ENCODE measurements at places on chromosomes 12 and 14.

- DNase-seq, result no peak
Measured at GRCh38 chr14:23141706-23142444, 22.8 kb upstream of the CEBPE start.

GRCh38 chr12:96503976-96504375 is 14.6 kb downstream of the CFAP54 start:
- DNase-seq, result no peak

DNA sequence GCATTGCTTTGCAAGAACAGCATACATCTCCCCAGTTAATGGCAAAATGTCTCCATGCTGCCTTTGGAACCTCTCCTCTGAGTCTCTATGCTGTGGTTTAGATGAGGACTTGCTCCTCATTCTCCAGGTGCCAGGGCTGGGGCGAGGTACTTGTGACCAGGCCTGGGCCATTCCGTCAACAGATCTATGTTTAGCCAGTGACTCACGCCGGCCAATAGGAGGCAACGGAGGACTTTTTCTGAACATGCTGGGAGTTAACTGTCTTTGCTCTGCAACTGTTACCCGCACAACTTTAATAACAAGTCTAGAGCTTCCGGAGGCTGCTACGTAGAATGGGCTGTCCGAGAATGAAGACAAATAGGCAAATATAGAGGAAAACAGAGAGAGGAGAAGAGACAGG is 214.2 kb downstream of the GLT1D1 start:
- no peak for DNase-seq

- no peak for DNase-seq
Measured at GRCh38 chr12:27517546-27517945, 6.5 kb upstream of the PPFIBP1 start.

GRCh38 chr14:68230202-68230949 is 410.8 kb downstream of the RAD51B start:
- no peak for DNase-seq

Measured in stimulated activated CD8-positive, alpha-beta memory T cell treated with anti-CD3 and anti-CD28 coated beads, Interleukin-7, amount 100 ng/mL, for 4 hours (primary cell).